ENCODE measurements at places on chromosomes 4 and X.

DNA sequence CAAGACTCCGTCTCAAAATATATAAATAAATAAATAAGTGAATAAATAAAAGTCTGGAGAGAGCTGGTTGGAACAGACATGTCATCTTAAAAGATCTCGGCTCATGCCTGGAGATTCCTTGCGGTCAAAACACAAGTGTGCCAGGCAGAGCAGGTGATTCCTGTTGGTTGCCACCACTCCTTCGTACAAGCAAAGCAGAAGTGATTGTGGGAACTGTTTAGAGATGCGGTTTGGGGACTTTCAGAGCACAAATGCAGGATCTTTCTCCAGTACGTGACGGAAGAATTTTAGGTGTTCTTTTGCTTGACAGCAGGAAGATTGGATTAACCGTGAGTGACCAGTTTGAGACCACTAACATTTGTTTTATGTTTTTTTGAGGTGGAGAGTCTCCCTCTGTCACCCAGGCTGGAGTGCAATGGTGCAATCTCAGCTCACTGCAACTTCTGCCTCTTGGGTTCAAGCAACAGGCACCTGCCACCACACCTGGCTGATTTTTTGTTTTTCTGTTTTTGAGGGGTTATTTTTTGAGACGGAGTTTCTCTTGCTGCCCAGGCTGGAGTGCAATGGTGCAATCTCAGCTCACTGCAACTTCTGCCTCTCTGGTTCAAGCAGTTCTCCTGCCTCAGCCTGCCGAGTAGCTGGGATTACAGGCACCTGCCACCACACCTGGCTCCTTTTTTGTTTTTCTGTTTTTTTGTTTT, 2.8 kb upstream of the CRLF2 start:
- DNase-seq: no peak

DNA sequence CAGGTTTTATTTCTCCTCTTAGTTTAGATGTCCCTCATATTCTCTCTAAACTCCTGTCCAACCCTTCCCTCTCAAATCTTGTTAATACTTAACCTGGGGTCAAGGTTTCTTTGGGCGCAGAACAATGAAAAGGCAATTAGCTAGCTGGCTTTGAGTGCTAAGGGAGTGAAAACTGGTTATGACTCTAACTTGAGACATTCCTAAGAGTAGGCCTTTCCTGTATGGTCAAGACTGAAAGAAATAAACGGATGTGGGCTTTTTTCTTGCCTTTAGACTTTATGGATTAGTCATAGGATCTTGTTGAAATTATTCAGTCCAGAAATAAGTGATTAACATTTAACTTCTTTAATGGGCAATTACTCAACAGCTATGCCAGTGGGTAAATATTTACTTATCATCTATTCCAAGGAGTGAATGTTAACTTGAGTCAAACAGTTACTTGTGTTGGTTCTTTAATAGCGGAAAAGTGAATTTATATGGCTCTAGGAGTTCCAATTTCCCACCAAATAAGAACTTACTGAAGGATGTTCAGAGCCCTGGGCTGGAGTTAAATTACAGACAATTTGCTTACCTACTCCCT, 141.7 kb upstream of the SCML1 start:
- DNase-seq: no peak

GRCh38 chrX:101957174-101957573, 25.3 kb upstream of the ZMAT1 start:
- DNase-seq: no peak

GRCh38 chrX:119467842-119468550, at the start of gene SLC25A5:
Gene SLC25A5 (plus strand): TSS chrX:119468444. CDS start chrX:119468516, 72 bp downstream.
- peak; percentile 62 for DNase-seq

- DNase-seq: no peak
Observed at GRCh38 chr4:153748378-153748777, 11.4 kb downstream of the RNF175 start.

- DNase-seq: no peak
Observed at GRCh38 chr4:55162396-55162795, 37.0 kb upstream of the KDR start.

- DNase-seq: no peak
Observed at GRCh38 chr4:26402458-26402857, 81.6 kb downstream of the RBPJ start.

GRCh38 chrX:12567857-12568256, 223.4 kb upstream of the PRPS2 start:
- DNase-seq: no peak

All from stimulated activated CD8-positive, alpha-beta memory T cell treated with anti-CD3 and anti-CD28 coated beads, Interleukin-12 subunit alpha, Interleukin-12 subunit beta, amount 100 ng/mL, for 1 hour (primary cell).